ENCODE measurements at places on chromosomes 5 and 9.

GRCh38 chr5:52989025-52989780 lies at the start of gene ITGA2:
TSS of gene ITGA2 (plus strand) at chr5:52989352. CDS start at chr5:52989469, 117 bp downstream.
- peak; percentile 54 for DNase-seq

DNA sequence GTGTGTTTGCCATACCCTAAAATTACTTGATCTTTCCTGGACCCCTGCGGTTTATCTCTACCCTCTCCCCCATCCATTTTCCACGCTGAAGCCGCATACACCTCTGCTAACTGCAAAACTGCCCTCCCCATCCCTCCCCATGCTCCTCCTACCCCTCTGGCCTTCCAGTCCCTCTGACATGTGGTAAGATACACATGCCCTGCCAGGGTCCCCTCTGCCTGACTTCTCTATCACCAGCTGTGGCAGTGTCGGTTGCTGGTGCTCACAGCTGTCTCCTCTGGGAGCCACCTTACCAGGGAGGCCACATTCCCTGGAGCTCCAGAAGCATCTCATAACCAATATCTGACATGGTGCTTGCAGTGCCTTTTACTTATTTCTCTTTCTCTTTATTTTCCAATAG lies 58.9 kb upstream of the COL15A1 start:
- no peak for DNase-seq

GRCh38 chr5:174910245-174910737 lies 185.9 kb downstream of the MSX2 start:
- DNase-seq = peak; percentile 53

DNA sequence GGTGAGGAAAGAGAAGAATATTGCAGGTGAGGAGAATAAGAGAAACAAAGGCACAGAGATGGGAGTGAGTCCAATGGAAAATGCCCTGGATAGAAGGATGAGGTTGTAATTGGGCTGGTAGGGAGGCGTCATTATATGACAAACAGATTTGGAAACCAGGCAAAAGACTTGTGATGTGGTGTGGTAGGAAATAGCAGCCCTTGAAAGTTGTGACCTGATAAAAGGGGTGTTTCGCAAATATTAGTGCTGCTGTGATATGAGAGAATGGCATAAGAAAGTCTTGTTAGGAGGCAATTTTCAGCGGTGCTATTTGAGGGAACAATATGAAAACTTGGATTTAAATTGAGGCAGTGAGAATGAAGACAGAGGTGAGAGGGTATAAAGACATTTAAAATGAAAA lies 217.5 kb upstream of the ACTBL2 start:
- DNase-seq = no peak

DNA sequence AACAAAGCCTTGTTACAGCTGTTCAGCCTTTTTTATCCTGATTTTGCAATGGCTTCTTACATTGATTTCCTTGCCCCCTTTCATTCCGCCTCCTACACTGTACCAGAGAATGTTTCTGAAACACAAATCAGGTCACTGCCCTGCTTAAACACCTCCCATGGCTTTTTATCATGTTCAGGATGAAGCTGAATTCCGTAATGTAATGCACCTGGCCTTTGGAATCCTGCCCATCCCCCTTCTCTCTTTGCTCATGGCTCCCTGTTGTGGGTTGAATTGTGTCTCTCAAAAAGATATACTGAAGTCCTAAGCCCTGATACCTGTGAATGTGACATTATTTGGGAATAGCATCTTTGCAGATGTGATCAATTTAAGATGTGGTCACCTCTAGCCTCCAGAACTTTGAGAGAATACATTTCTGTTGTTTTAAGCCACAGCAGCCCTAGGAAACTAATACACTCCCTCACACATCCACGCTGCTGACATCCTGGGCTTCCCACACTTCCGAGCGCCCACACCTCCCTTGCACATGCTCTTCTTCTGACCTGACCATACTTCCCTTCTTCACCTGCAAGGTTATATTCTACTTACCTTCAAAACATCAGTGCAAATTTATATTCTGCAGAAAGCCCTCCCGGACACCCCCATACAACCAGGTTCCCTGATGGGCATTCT lies 101.2 kb downstream of the DNAH5 start:
- DNase-seq = no peak

DNA sequence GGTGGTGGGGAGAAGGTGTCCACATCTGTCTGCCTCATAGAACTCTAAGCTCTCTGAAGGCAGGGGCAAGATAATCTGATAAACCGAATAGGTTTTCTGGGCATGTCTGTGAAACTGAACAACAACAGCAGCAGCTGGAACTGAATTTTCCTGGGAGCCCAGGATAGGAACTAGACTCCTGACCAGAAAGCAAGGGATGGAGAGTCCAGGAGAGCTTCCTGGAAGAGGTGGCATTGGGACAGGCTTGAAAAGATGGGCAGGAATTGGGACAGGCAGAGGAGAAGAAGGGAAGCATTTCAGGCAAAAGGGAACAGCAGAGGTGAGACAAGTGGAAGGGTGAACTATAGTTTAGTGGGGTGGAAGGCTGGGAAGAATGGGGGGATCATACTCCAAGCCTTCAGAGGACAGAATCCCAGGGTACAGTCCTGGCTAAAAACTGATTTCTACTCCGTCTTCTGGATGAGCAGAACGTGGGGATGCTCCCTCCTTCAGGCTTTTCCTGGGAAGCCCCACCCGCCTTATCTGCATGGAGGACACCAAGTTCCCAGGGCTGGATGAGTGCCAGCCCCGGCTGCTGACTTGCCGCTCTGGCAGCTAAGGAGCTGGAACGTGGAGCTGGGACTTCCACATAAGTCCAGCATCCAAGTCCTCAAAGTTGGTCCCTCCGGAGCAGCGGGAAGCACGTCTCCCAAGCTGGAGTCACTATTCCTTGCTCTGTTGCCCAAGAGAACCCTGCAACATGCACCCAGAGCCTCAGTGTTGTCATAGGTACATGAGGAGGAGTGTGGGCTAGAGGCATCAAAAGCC lies 13.9 kb upstream of the KIF12 start:
- DNase-seq = no peak
